ENCODE measurements at places on chromosomes 1 and 21. TPM values are rescaled to one million over a fixed set of nuclear protein-coding genes. Genes with fewer than 3 reads are reported as not detected.

DNA sequence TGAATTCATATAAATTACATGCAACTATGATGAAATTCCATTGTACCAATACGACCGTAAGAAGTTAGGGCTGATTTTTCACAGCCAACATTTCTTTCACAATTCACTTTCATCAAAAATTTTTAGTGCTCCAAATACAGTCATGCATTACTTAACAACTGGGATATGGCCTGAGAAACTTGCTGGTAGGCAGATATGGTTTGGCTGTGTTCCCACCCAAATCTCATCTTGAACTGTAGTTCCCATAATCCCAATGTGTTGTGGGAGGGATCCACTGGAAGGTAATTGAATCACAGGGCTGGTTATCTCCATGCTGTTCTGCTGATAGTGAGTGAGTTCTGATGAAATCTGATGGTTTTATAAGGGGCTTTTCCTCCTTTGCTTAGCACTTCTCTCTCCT, 244.4 kb downstream of the AKT3 start:
- H3K4me3 ChIP-seq, result no peak overlapping the region
- no peaks in the 10 kb centered on the region for H3K36me3 ChIP-seq
- no peaks in the 10 kb centered on the region for H3K27me3 ChIP-seq
- H3K4me1 ChIP-seq, result no peaks in the 10 kb centered on the region

DNA sequence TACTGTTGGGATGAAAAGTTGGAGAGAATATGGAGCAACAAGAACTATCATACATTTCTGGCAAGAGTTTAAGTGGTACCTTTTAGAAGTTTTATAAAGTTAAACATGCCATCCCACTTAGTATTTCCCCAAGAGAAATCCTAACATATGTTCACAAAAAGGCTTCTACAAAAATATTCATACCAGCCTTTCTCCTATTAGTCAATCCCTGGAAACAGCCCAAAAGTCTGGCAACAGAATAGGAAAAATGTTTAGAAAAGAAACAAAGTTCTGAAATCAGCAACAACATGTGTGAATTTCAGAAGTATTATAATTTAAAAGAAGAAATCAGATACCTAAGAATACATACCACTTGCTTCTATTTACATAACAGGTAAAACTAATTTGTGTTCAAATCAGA, 271.0 kb downstream of the DSCAM start:
- no peak for DNase-seq
- no peak overlapping the region for H3K27ac ChIP-seq
- no peaks in the 10 kb centered on the region for H3K27me3 ChIP-seq
- no peak overlapping the region for H3K4me3 ChIP-seq
- H3K36me3 ChIP-seq, result no peaks in the 10 kb centered on the region
- no peaks in the 10 kb centered on the region for H3K4me1 ChIP-seq

DNA sequence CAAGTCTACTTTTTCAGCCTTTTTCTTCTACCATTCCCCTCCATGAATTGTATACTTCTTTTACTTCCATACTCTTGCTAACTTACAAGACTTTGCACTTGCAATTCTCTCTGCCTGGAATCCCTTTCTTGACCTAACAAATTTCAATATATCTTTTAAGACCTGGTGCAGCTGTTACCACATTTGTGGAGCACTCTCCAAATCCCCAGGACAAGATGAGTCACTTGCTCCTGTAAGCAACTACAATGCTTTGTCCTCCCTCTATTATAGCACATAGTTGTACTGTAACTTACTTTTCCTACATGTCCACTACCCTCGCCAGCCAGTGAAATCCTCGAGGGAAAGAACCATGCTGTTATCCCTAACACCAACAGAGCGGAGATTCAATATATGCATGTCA, 43.1 kb downstream of the WARS2 start:
- no peaks in the 10 kb centered on the region for H3K4me1 ChIP-seq
- no peaks in the 10 kb centered on the region for H3K36me3 ChIP-seq
- H3K27ac ChIP-seq, result no peak overlapping the region
- DNase-seq, result no peak
- no peaks in the 10 kb centered on the region for H3K27me3 ChIP-seq

DNA sequence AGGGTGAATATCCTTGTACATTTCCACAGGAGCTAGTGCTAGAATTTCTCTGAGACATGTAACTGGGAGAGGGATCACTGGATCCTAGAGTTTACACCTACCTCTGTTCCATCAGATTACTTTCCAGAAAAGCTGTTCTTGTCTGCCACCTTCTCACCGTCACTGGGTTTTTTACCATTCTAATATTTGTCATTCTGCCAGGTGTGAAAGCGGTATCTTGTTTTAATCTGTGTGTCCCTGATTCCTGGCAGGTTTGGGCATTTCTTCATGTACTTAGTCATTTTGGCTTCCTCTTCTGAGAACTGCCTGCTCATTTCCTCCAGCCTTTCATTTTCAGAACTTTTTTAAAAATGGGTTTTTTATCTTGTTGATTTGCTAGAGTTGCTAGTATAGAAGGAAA, 5.1 kb downstream of the PMF1 start:
- H3K4me3 ChIP-seq, result no peak overlapping the region
- H3K27ac ChIP-seq, result no peak overlapping the region
- H3K4me1 ChIP-seq, result no peaks in the 10 kb centered on the region
- no peaks in the 10 kb centered on the region for H3K27me3 ChIP-seq

GRCh38 chr1:243421784-243422183, 165.9 kb downstream of the SDCCAG8 start:
- no peaks in the 10 kb centered on the region for H3K4me1 ChIP-seq
- H3K27ac ChIP-seq, result no peak overlapping the region
- no peak overlapping the region for H3K4me3 ChIP-seq

Gene NBPF10
- total RNA-seq, result 1.9 TPM

DNA sequence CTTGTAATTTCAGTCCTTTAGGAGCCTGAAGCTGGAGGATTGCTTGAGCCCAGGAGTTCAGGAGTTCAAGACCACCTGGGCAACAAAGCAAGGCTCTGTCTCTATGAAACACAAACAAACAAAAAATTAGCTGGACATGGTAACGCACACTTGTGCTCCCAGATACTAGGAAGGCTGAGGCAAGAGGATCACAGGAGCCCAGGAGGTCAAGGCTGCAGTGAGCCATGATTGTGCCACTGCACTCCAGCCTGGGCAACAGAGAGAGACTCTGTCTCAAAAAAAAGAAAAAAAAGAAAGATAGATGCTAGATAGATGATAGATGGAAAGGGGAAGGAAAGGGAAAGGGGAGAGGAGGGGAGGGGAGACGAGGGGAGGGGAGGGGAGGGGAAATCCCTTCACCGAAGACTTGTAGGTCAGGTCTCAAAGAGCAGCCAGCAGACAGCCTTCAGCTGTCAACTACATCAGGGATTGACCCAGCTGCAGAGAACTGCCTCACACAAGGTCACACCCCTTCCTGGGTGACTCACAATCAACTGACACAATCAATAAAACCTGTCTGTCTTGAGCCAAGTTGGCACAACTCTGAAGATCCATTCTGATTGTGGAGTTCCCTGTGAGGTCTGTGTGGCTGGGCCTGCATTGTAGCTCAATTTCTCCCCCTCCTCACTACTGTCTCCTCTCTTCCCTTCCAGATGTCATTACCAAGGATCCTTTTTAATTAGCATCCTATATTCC, 200.6 kb downstream of the RGS7 start:
- no peak overlapping the region for H3K27ac ChIP-seq
- no peak for DNase-seq
- no peaks in the 10 kb centered on the region for H3K36me3 ChIP-seq
- no peaks in the 10 kb centered on the region for H3K4me1 ChIP-seq
- H3K27me3 ChIP-seq, result no peaks in the 10 kb centered on the region

Gene SZRD1
- 112 TPM for total RNA-seq

- no peaks in the 10 kb centered on the region for H3K4me1 ChIP-seq
- no peaks in the 10 kb centered on the region for H3K27me3 ChIP-seq
- no peaks in the 10 kb centered on the region for H3K36me3 ChIP-seq
- DNase-seq, result no peak
These were observed 23.2 kb upstream of the QSOX1 start for GRCh38 chr1:180131510-180131909.

DNA sequence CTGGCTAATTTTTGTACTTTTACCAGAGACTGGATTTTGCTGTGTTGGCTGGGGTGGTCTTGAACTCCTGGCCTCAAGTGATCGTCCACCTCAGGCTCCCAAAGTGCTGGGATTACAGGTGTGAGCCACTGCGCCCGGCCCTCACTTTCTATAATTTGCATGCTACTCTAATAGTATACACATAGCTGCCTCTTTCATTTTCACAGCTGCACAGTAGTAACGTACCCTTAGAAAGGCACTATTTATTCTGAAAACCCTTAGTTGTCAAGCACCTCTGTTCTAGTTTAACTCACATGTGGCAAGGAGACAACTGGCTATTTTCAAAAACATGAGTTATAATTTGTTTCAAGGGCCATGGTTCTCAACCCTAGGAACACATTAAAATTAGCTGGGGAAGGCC, 17.2 kb downstream of the TPM3 start:
- no peak overlapping the region for H3K27ac ChIP-seq
- H3K4me3 ChIP-seq, result no peak overlapping the region
- DNase-seq, result no peak
- no peaks in the 10 kb centered on the region for H3K27me3 ChIP-seq

GRCh38 chr21:31176080-31176551, 137.8 kb upstream of the KRTAP19-8 start:
- H3K27me3 ChIP-seq, result no peaks in the 10 kb centered on the region
- no peak overlapping the region for H3K4me3 ChIP-seq
- H3K27ac ChIP-seq, result no peak overlapping the region
- H3K4me1 ChIP-seq, result peaks cover 5% of the 10 kb centered on the region
- no peak for DNase-seq

DNA sequence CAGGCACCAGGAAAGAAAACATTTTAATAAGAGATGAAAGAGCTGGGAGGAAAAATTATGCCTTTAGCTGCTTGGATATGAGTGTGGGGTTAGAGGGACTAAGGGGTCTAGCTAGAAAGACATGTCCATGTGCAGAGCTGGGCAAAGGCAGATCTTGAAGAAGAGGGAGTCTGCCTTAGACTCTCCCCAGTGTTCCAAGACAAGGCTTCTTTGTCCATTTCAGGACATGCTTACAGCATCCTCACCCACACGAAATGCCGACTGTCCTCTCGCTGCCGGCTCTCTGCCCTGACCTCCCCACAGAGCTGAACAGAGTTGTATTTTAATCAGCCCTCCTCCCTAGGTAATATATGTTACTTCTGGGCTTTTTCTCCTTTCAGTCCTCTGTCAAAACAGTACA, 100.7 kb upstream of the ATP1B1 start:
- H3K27ac ChIP-seq, result no peak overlapping the region
- H3K27me3 ChIP-seq, result no peaks in the 10 kb centered on the region
- H3K4me1 ChIP-seq, result peaks cover 5% of the 10 kb centered on the region
- no peaks in the 10 kb centered on the region for H3K36me3 ChIP-seq
- no peak overlapping the region for H3K4me3 ChIP-seq

Gene TNFSF18
- 1.2 TPM for total RNA-seq

DNA sequence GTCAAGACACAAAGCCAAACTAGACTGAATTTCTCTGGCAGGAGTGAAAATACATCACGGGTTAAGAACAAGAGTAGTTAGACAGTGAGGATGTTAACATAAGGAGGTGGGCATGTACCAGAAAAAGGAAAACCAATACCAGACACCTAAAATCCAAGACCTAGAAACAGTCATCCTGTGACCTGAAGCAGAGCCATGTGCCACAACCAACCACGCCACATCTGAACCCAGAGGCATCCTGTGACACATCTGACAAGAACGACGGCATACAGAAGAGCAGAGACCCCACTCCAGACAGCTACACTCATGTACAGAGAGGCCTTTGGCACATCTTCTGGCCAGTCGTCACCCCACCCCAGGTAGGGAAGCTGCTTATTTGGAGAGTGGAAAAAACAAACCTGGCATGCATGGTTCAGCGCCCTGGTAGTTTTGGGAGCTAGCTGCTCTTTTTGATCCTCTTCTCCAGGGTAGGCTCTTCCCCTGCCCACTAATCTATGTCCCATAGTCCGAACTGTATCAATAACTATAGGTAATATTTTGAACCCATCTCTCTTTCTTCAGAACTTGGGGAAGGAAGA, 72.1 kb downstream of the SLC45A1 start:
- peaks cover 27% of the 10 kb centered on the region for H3K4me1 ChIP-seq
- DNase-seq, result no peak
- H3K36me3 ChIP-seq, result peaks cover 3% of the 10 kb centered on the region
- H3K27me3 ChIP-seq, result no peaks in the 10 kb centered on the region
- peak overlapping the region; percentile 41 for H3K27ac ChIP-seq

- no peak overlapping the region for H3K4me3 ChIP-seq
- no peak overlapping the region for H3K27ac ChIP-seq
- H3K27me3 ChIP-seq, result peaks cover 18% of the 10 kb centered on the region
- DNase-seq, result no peak
- no peaks in the 10 kb centered on the region for H3K36me3 ChIP-seq
These were observed 556.8 kb downstream of the NPHP4 start for GRCh38 chr1:5435414-5435813.

- no peaks in the 10 kb centered on the region for H3K36me3 ChIP-seq
- H3K4me3 ChIP-seq, result no peak overlapping the region
- DNase-seq, result no peak
- no peak overlapping the region for H3K27ac ChIP-seq
- peaks cover 17% of the 10 kb centered on the region for H3K4me1 ChIP-seq
These were observed 26.1 kb upstream of the ZNF496 start for GRCh38 chr1:247357781-247358211.

- no peak overlapping the region for H3K4me3 ChIP-seq
- H3K27ac ChIP-seq, result no peak overlapping the region
- peaks cover 4% of the 10 kb centered on the region for H3K4me1 ChIP-seq
These were observed 160.7 kb downstream of the KAZN start for GRCh38 chr1:14759042-14759818.

- peaks cover 12% of the 10 kb centered on the region for H3K4me1 ChIP-seq
- no peak for DNase-seq
- H3K36me3 ChIP-seq, result no peaks in the 10 kb centered on the region
- no peak overlapping the region for H3K27ac ChIP-seq
- H3K4me3 ChIP-seq, result no peak overlapping the region
- no peaks in the 10 kb centered on the region for H3K27me3 ChIP-seq
These were observed 75.9 kb upstream of the TTC34 start for GRCh38 chr1:2877391-2877790.

DNA sequence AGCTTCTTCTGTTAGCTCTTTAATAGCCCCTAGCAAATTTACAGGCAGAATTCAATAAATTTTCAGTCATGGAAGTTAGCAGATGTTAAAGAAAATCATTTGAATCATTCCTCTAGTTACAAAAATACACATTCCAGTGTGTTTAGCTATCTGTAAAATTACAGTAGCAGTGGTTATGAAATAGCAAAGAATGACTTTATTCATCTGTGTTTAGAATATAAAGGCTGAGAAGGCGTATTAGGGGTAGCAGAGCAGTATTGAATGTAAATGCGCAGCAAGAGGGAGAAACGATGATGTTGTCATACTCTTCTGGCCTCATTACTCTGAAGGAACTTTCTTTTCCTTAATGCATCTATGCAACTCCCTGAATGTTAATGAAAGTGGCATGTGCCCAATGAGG, 106.2 kb upstream of the CYYR1 start:
- no peaks in the 10 kb centered on the region for H3K27me3 ChIP-seq
- no peaks in the 10 kb centered on the region for H3K4me1 ChIP-seq
- no peak overlapping the region for H3K4me3 ChIP-seq
- no peak for DNase-seq
- H3K36me3 ChIP-seq, result no peaks in the 10 kb centered on the region

Gene IGSF3
- total RNA-seq, result 48.5 TPM

DNA sequence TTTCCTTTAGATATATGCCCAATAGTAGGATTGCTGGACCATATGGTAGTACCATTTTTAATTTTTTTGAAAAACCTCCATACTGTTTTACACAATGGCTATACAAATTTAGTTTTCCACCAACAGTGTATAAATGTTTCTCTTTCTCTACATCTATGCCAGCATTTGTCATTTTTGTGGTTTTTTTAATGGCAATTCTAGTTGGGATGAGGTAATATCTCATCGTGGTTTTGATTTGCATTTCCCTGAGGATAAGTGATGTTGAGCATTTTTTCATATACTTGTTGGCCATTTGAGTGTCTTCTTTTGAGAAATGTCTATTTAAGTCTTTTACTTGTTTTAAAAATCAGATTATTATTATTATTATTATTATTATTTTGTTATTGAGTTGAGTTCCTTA, 35.5 kb downstream of the PLA2G4A start:
- no peak overlapping the region for H3K4me3 ChIP-seq
- no peaks in the 10 kb centered on the region for H3K4me1 ChIP-seq
- no peak for DNase-seq
- H3K27me3 ChIP-seq, result no peaks in the 10 kb centered on the region
